ENCODE measurements at places on chromosomes 16 and 17. TPM values are rescaled to one million over a fixed set of nuclear protein-coding genes. Genes with fewer than 3 reads are reported as not detected.

CCL5 gene
- 1.6 TPM for total RNA-seq

CALB2 gene
- not detected for total RNA-seq

- no peak for DNase-seq
Measured at GRCh38 chr16:11588321-11589197, 1.8 kb upstream of the LITAF start.

- DNase-seq: no peak
Measured at GRCh38 chr17:22703786-22704441, 1011.6 kb downstream of the KCNJ18 start.

DNA sequence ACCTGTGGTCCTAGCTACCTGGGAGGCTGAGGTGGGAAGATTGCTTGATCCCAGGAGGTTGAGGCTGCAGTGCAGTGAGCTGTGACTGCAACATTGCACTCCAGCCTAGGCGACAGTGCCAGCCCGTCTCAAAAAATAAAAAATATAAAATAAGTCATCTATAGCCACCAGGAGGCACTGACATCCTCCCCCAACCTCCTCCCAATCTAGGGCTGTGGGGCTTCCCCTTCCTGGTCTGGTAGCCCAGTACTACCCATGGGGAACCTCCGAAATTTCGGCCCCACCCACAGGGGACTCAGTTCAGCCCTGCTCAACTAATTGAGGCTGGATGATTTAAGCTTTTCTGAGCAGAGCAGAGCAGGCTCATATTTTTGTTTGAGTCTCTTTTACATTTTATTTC is 3.2 kb downstream of the ZSCAN10 start:
- no peak for DNase-seq

- no peak for DNase-seq
Measured at GRCh38 chr17:2685696-2686095, 25.9 kb downstream of the CLUH start.

DNA sequence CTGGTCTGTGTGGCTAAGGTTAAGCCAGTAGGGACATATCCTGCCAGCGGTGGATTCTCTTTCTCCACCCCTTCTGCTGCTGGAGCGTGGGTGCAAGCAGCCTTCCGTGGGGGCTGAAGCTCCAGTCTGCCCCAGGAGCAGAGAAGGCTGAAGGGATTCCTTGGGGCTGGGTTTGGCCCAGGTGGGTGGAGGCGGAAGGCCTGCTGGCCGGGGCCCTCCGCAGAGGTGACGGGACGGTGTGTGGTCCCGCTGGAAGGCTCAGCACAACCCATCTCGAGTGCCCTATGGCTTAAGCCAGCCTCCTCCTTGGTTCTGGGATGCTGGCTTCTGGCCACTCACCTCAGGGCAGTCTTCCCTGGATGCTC is 13.1 kb downstream of the TIMM22 start:
- no peak for DNase-seq

- no peak for DNase-seq
Measured at GRCh38 chr17:33113991-33114370, 122.3 kb downstream of the SPACA3 start.

- no peak for DNase-seq
Measured at GRCh38 chr17:30812218-30813177, 12.0 kb downstream of the CRLF3 start.

- no peak for DNase-seq
Measured at GRCh38 chr16:75235721-75236193, 15.7 kb downstream of the BCAR1 start.

FOXL1 gene
- 10.3 TPM for total RNA-seq

- DNase-seq: no peak
Measured at GRCh38 chr17:49990921-49991320, 4.1 kb downstream of the DLX3 start.

- DNase-seq: no peak
Measured at GRCh38 chr16:85858984-85859817, 39.8 kb upstream of the IRF8 start.

- DNase-seq: no peak
Measured at GRCh38 chr17:68205808-68206720, 41.8 kb upstream of the AMZ2 start.

DNA sequence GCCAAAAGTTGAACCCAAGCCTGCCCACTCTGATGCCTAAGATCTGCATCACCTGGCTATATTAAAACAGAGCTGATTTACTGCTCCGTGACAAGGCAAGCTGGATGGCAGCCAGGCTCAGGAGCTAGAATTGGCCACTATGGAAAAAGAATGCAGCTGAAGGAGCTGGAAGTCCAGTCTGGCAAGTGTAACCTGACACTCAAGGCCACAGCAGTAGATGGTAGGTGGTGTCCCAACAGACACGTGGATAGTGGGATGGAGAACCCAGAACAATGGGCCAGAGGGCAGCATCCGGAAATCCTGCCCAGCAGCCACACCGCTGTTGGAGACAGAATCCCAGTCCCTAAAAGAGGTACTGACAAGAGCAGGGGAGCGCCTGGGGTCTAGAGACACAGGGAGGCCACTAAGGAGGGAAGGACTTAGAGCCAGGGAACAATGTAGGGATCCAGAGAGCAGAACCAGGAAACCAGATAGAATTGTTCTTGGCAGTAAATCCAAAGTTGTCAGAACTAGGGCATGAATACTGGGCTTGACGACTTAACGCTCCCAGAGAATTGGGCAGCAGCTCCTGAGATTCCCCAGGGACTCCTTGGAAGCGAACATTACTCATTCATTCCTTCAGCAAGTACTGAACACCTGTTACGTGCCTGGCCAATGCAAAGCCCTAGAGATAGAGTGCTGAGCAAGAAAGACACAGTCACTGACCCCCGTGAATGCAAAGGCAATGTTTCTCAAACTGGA is 85.7 kb downstream of the CDYL2 start:
- DNase-seq: peak; percentile 45

DNA sequence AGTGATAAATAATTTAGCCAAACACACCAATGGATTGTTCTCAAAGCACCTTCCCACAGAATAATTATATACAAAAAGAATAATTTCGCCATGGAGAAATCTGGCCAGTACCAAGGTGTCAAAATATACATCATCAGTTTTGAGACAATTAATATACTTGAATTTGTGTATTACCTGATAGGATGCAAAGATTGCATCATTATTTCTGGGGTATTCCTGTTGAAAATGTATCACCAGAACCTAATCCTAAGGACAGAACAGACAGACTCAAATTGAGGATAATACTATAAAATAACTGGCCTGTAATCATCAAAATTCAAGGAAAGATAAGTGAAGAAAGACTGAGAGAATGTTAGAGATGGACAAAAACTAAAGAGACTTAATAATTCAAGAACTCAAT is 111.9 kb downstream of the MRTFB start:
- no peak for DNase-seq

DNA sequence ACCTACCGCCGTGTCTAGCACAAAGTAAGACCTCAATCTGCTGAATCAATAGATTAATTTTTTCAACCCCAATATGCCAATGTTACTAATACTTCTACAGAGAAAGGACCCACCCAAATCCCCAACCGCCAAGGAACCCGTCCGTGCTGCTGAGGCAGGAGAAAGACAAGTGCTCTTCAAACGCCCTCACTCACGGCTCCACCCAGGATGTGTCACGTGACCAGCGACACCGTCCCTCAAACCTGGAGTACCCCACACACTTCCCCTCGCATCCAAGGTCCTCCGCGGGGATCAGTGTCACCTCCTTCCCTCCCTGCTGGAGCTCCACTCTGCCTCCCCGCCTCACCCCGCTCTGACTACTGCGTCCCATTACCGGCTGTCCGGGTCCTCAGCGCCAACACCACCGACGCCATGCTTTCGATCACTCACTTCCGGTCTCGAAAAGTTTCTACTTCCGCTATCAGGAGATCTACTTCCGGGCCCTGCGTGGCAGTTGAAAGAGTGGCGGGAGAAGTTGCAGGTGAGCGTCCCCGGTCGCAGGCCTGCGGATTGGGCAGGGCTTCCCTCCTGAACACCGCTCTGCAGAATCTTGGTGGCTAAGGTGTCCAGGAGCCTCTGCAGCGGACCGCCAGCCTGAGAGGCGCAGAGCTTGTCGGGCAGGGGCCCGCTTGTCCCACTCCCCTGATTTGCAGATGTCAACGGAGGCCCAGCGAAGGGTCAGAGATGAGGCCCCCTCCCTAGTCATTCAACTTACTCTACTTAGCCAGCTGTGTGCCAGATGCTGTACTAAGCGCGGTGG is at the start of the genes EME1 and MRPL27:
Gene EME1 (plus strand): TSS at position 472 of the 799 bp plus-strand sequence. CDS start 1,980 bp downstream, outside the sequence.
Gene MRPL27 (minus strand): TSS at position 427 of the 799 bp plus-strand sequence. CDS start 14 bp downstream, at position 413.
- peak; percentile 61 for DNase-seq

CACNG1 gene
- total RNA-seq: not detected

DNA sequence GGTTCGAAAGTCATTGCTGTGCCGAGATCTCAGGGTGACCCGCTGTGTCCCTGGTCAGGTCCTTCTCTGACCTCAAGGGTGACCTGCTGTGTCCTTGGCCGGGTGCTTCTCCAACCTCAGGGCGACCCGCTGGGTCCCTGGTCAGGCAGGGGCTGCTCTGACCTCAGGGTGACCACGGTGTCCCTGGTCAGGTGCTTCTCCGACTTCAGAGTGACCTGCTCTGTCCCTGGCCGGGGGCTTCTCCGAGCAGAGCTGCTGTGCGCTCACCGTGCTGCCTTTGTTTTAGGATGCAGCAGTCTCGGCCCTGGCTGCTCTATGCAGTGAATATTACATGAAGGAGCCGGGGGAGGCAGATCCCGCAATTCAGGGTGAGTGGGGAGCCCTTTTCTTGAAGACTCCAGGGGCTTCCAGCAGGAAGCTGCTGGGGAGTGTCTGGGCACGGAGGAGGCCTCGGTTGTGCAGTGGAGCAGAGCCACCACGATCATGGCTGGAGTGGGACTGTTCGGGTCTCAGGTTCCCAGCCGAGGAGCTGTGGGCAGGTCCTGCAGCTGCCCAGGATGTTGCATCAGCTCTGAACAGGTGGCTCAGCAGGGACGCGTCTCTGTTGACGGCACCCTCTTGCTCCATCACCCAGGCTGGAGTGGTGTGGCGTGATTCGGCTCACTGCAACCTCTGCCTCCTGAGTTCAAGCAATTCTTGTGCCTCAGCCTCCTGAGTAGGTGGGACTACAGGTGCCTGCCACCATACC is 83.7 kb upstream of the ZNF750 start:
- no peak for DNase-seq

GRCh38 chr17:77622647-77623046 is 335.9 kb upstream of the TNRC6C start:
- DNase-seq: no peak

ATPAF2 gene
- 20.6 TPM for total RNA-seq

MMP28 gene
- 0.29 TPM for total RNA-seq

ACE gene
- 117 TPM for total RNA-seq

TTYH2 gene
- 1.7 TPM for total RNA-seq

GRCh38 chr17:77140878-77141767 is at the start of gene SEC14L1:
Gene SEC14L1 (plus strand): TSS chr17:77140969. CDS start chr17:77143597, 2,628 bp downstream.
- no peak for DNase-seq

HOXB6 gene
- 48.2 TPM for total RNA-seq

DNA sequence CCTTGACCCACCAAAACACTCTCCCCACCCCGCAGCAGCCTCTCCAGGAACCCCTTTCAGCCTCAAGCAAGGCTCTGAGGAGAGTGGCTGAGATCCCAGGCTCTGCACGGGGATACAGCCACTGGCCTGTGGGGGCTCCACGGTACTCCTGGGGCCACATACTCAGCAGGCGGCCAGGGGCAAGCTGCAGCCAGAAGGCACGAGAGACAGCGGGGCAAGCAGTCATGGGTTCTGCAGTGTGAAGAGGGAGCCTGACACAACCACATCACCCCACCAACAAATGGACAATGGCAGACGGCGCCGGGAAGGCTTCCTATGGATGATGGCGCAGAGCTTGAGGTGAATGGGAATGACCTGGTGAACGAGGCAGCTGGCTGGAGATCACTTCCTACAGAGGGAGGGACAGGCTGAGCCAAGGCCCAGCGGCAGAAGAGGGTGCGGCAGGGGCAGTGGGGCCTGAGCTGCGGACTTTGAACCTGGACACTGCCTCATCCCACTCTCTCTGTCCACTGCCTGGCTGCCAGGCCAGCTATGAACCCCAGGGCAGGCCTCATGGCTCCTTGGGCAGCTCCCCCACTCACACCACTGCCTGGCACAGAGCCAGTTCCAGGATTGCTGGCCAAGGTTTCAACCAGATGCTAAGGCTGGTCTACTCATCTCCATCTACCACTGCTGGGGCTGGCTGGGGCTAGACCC is 10.8 kb upstream of the BCAR1 start:
- no peak for DNase-seq

GRCh38 chr16:71629278-71630016 is 3.5 kb downstream of the MARVELD3 start:
- no peak for DNase-seq

DNA sequence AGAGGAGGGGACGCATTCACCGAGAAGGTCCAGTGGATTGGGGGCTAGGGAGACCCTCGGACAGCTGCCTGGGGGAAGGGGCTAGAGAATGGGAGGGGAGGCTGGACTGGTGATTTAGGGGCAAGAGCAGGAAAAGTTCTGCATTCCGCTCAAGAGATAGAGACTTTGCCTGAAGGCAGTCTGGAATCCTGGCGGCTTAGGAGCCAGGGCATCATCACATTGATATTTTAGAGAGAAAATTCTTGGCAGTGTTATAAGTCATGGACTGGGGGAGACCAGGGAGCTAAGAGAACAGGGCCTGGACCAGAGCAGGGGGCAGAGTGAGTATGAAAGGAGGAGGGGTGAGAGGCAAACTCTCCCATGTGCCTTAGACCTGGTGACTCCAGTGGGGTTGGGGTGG is 35.8 kb downstream of the MSI2 start:
- no peak for DNase-seq

CRAMP1 gene
- 18.4 TPM for total RNA-seq

DNA sequence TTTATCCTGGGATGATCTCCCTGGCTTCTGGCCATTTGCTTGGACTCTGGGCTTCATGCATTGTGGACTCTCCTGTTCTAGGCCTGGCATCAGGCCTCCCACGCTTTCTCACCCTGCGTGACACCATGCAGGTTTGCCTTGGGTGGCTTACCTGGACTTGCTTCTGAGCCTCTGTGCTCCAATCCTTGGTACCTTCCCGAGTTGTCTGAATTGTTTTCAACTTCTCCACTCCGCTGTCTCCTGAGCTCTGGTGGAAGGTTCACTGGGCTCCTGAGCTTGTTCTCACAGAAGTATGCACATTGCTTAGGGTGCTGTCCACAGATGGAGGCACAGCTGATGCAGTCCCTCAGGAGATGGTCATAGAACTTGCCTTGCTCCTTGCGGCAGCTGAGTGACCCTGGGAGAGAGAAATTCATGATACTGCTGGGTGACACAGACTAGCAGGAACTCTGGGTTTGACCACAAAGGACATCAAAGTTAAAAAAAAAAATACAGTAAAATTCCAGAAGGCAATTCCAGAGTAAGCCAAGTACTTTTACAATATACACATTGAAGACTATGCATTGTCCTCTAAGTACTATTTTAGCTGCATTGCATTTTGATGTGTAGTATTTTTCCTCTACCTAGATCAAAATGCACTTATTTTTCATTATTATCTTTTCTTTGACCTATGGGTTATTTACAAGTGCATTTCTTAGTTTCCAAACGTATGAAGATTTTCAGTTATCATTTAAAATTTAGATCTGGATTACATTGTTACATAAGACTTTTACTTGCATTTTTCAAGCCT is 23.1 kb downstream of the TNFRSF13B start:
- no peak for DNase-seq

DNA sequence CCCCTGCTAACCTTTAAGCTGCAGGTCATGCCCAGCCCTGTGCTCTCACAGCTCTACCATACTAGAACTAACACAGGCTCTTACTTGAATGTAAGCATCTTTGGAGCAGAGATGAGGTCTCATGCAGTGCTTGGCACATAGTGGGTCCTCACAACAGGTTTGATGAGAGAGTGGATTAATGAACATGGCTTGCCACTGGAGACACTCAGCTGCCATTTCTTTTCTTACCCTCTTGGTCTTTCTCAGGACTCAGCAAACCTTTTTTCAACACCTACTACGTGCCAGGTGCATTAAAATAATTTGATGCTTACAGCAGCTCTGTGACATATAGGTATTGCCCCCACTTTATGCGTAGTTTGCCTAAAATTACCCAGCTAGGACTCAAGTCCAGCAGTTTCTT is 133.2 kb downstream of the MSI2 start:
- no peak for DNase-seq

CCL22 gene
- not detected for total RNA-seq

CD300E gene
- not detected for total RNA-seq
